ENCODE measurements at places on chromosomes 7 and 10. TPM values are rescaled to one million over a fixed set of nuclear protein-coding genes. Genes with fewer than 3 reads are reported as not detected.

Gene FRAT1
- total RNA-seq: 2.2 TPM

Gene NAT16
- total RNA-seq: not detected

GRCh38 chr7:134654104-134654775 lies 7.6 kb downstream of the BPGM start:
- no peak overlapping the region for H3K4me3 ChIP-seq
- peaks cover 18% of the 10 kb centered on the region for H3K4me1 ChIP-seq

Gene TES
- 143 TPM for total RNA-seq

Gene SLC26A3
- total RNA-seq: not detected

DNA sequence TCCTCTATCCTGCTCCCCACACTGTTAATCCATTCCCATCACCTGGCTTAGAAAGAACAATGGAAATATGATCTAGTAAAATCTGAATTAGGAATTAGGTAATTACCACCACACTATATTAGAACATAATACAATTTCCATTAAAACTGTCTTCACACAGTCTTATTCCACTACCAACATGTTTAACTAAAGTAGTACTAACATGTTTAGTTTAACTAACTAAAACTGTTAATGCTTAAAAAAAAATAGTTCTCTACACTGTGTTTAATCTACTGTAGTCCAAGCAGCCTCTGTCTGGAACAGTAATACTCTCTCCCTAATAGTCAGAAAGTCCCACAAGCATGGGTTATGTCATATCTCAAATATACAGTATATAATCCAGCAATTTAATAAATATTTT lies 150.8 kb downstream of the SGMS1 start:
- no peaks in the 10 kb centered on the region for H3K36me3 ChIP-seq
- H3K4me3 ChIP-seq: no peak overlapping the region
- H3K4me1 ChIP-seq: peaks cover 25% of the 10 kb centered on the region
- no peak overlapping the region for H3K27ac ChIP-seq
- no peak for DNase-seq

GRCh38 chr7:119413314-119413805 lies 859.6 kb upstream of the KCND2 start:
- no peak overlapping the region for H3K27ac ChIP-seq
- H3K4me1 ChIP-seq: no peaks in the 10 kb centered on the region
- H3K36me3 ChIP-seq: no peaks in the 10 kb centered on the region

DNA sequence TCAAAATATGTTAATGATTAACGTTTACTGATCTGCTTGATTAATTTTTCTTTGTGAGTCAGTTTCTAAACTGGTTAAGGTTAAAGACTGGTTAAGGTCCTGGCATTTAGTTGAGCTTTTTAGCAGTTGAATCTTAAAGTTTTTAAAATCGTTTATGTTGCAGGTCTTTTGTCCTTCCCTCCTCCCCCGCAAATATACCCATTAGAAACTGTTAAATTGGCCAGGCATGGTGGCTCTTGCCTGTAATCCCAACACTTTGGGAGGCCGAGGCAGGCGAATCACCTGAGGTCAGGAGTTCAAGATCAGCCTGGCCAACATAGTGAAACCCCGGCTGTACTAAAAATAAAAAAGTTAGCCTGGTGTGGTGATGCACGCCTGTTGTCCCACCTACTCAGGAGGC lies 100.9 kb downstream of the PODXL start:
- H3K27ac ChIP-seq: no peak overlapping the region
- H3K36me3 ChIP-seq: peaks cover 6% of the 10 kb centered on the region
- no peak overlapping the region for H3K4me3 ChIP-seq
- H3K27me3 ChIP-seq: no peaks in the 10 kb centered on the region
- no peaks in the 10 kb centered on the region for H3K4me1 ChIP-seq
- no peak for DNase-seq

- no peak overlapping the region for H3K4me3 ChIP-seq
- H3K27ac ChIP-seq: no peak overlapping the region
- peak; percentile 31 for DNase-seq
Measured at GRCh38 chr10:131803860-131804425, 96.9 kb upstream of the PPP2R2D start.

Gene RBP3
- total RNA-seq: not detected

- no peaks in the 10 kb centered on the region for H3K4me1 ChIP-seq
- H3K4me3 ChIP-seq: no peak overlapping the region
- H3K36me3 ChIP-seq: no peaks in the 10 kb centered on the region
- DNase-seq: no peak
- no peaks in the 10 kb centered on the region for H3K27me3 ChIP-seq
Measured at GRCh38 chr7:50190776-50191175, 97.7 kb upstream of the ZPBP start.

Gene ZNF117
- 2.3 TPM for total RNA-seq

Gene ADAM8
- not detected for total RNA-seq

- H3K27ac ChIP-seq: no peak overlapping the region
- H3K27me3 ChIP-seq: no peaks in the 10 kb centered on the region
- DNase-seq: no peak
- H3K36me3 ChIP-seq: peaks cover 53% of the 10 kb centered on the region
- no peak overlapping the region for H3K4me3 ChIP-seq
Measured at GRCh38 chr7:18521945-18522566, 26.5 kb downstream of the HDAC9 start.

DNA sequence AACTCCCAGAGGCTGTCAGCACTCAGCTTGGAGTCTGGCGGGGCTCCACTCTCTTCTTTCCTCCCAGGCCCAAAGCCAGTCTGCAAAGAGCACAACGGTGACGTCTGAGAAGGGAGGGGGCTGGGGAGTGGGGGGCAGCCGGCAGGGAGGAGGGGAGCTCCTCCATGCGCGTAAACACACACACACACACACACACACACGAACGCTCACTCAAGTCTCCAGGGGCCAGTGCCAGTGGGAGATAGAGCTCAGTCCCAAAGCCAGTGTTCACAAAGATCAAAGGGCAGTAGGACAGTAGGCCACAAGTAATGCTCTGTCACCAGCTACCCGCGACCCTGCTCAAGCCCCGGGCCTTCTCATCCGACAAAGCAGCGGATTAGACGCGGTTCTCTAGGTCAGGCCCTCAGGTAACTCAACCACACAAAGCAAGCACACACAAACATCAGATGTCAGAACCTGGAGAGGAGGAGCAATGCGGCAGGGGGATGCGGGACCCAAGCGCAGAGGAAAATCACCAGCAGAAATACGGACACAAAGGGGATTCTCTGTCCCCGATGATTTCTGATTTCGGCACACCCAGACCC lies 19.9 kb downstream of the TCAF1 start:
- no peak overlapping the region for H3K4me3 ChIP-seq
- H3K36me3 ChIP-seq: peaks cover 4% of the 10 kb centered on the region
- H3K27me3 ChIP-seq: no peaks in the 10 kb centered on the region
- no peak for DNase-seq
- no peaks in the 10 kb centered on the region for H3K4me1 ChIP-seq

Gene CRTAC1
- total RNA-seq: not detected

DNA sequence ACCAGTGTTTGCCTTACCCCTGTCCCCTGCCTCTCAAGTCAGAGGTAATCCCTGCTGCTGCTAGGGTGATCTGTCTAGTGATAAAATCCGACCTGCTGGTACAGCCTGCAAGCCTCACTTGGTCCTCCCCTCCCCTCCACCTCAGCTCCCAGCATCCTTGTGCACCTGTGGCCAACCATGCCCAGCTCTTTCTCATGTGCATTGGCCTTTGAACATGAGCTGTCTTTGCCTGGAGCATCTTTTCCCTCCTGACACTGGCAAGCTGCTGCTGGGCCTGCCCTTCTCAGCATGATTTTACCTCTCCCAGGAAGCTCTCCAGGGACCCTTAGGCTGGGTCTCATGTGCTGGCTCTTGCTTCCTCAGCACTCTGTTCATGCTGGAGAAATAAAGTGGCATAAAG lies 51.3 kb upstream of the CXCL12 start:
- H3K4me1 ChIP-seq: no peaks in the 10 kb centered on the region
- no peaks in the 10 kb centered on the region for H3K27me3 ChIP-seq
- no peak overlapping the region for H3K27ac ChIP-seq
- no peak overlapping the region for H3K4me3 ChIP-seq

GRCh38 chr7:96088579-96088978 lies 233.3 kb downstream of the SLC25A13 start:
- no peaks in the 10 kb centered on the region for H3K27me3 ChIP-seq
- peak overlapping the region; percentile 50 for H3K27ac ChIP-seq
- H3K4me1 ChIP-seq: peaks cover 72% of the 10 kb centered on the region
- DNase-seq: peak; percentile 46

- no peak overlapping the region for H3K27ac ChIP-seq
- H3K27me3 ChIP-seq: no peaks in the 10 kb centered on the region
- no peaks in the 10 kb centered on the region for H3K36me3 ChIP-seq
- no peak overlapping the region for H3K4me3 ChIP-seq
- H3K4me1 ChIP-seq: no peaks in the 10 kb centered on the region
Measured at GRCh38 chr7:69403169-69403568, 195.1 kb upstream of the AUTS2 start.

GRCh38 chr10:84118395-84119006 lies 20.8 kb upstream of the GHITM start:
- no peaks in the 10 kb centered on the region for H3K4me1 ChIP-seq
- no peaks in the 10 kb centered on the region for H3K27me3 ChIP-seq
- DNase-seq: no peak
- no peak overlapping the region for H3K4me3 ChIP-seq

Gene FASTK
- total RNA-seq: 104 TPM

- H3K4me3 ChIP-seq: no peak overlapping the region
- peaks cover 9% of the 10 kb centered on the region for H3K27me3 ChIP-seq
- H3K27ac ChIP-seq: no peak overlapping the region
- no peaks in the 10 kb centered on the region for H3K36me3 ChIP-seq
Measured at GRCh38 chr10:124579011-124579399, 117.4 kb downstream of the LHPP start.

DNA sequence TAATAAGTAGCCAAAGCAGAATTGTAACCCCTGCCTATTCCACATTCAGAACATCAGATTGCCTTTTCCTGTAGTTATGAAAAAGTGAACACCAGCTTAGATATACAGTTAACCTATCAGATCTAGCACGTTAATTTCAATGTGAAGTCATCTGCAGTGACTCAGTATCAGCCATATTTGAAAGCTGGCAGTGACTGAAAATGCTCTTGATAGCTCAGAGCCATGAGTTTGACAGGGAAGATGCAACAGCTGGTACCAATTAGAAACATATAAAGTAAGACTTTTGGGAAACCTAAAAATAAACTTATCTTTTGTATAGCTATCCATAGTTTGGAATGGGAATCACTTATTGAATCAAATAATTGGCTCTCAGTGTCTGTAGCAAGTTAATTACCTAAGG lies 284.1 kb upstream of the NPSR1 start:
- H3K4me1 ChIP-seq: no peaks in the 10 kb centered on the region
- H3K4me3 ChIP-seq: no peak overlapping the region
- DNase-seq: no peak
- H3K27me3 ChIP-seq: no peaks in the 10 kb centered on the region

- H3K27me3 ChIP-seq: no peaks in the 10 kb centered on the region
- DNase-seq: no peak
- no peak overlapping the region for H3K4me3 ChIP-seq
- no peak overlapping the region for H3K27ac ChIP-seq
- no peaks in the 10 kb centered on the region for H3K36me3 ChIP-seq
Measured at GRCh38 chr7:32673275-32673983, 178.1 kb downstream of the AVL9 start.

- no peaks in the 10 kb centered on the region for H3K36me3 ChIP-seq
- H3K27ac ChIP-seq: no peak overlapping the region
- no peak for DNase-seq
Measured at GRCh38 chr7:20198260-20198659, 18.9 kb downstream of the MACC1 start.

DNA sequence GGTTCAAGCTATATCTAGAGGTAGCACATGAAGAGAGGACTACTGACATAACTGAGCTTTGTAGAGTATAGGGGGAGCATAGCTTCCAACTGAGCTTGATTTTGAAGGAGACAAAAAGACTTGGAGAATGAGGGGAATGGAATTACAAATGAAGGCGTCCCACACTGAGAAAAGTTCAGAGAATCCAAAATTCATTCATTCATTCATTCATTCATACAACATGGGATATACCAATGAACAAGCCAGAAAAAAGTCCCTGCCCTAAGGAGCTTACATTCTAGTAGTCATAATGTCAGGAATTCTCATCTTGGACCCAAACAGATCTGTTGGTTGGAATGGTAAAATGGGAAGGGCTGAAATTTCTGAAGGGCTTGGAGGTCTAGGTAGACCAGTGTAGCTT lies 62.0 kb downstream of the ENTPD1 start:
- H3K4me3 ChIP-seq: no peak overlapping the region
- DNase-seq: no peak
- H3K36me3 ChIP-seq: no peaks in the 10 kb centered on the region
- H3K27me3 ChIP-seq: no peaks in the 10 kb centered on the region
- peaks cover 38% of the 10 kb centered on the region for H3K4me1 ChIP-seq

Gene C10orf62
- total RNA-seq: not detected

DNA sequence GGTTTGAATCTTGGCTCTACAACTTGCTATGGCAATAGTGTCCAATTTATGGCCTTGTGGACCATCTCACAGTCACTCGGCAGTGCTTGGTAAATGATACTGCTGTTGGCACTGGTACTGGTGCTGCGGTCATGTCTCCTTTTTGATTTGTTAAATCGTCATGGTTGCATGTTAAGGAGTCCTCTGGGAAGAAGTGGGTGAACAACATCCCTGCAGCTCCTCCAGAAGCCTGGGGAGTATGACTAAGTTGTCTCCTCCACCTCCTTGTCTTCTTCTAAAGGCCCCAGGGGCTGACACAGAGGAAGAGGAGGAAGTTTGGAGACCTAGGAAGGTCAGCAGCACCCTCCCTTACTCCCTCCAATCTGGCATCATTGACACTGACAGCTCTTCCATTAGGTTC lies 8.5 kb downstream of the ITPRIP start:
- H3K27ac ChIP-seq: peak overlapping the region; percentile 89
- H3K4me1 ChIP-seq: peaks cover 73% of the 10 kb centered on the region
- peak; percentile 65 for DNase-seq

- H3K4me3 ChIP-seq: no peak overlapping the region
- H3K27me3 ChIP-seq: no peaks in the 10 kb centered on the region
- H3K27ac ChIP-seq: no peak overlapping the region
Measured at GRCh38 chr7:120131096-120131839, 141.7 kb upstream of the KCND2 start.

GRCh38 chr7:45258533-45259226 lies 101.1 kb downstream of the RAMP3 start:
- H3K36me3 ChIP-seq: no peaks in the 10 kb centered on the region
- no peak overlapping the region for H3K4me3 ChIP-seq
- H3K27me3 ChIP-seq: peaks cover 14% of the 10 kb centered on the region
- DNase-seq: no peak
